Esophagus muscularis mucosa (tissue), 4 donors: ENCODE measurements at places on chromosomes 1 and 21. TPM values are rescaled to one million over a fixed set of nuclear protein-coding genes. Genes with fewer than 3 reads are reported as not detected.

NGF gene
- 7.5 TPM for total RNA-seq

TNNI3K gene
- 4.5 TPM for total RNA-seq

- no peak for DNase-seq
- no peaks in the 10 kb centered on the region for H3K36me3 ChIP-seq
- no peak overlapping the region for H3K27ac ChIP-seq
- no peaks in the 10 kb centered on the region for H3K27me3 ChIP-seq
Observed at GRCh38 chr1:160708801-160709200, 2.8 kb downstream of the CD48 start.

GRCh38 chr1:16018308-16018707 lies 465 bp upstream of the HSPB7 start:
- H3K4me1 ChIP-seq, result peaks cover 81% of the 10 kb centered on the region
- H3K27ac ChIP-seq, result peak overlapping the region; percentile 99
- no peak for DNase-seq
- H3K36me3 ChIP-seq, result no peaks in the 10 kb centered on the region
- H3K4me3 ChIP-seq, result peak overlapping the region; percentile 72
- no peaks in the 10 kb centered on the region for H3K27me3 ChIP-seq

DNA sequence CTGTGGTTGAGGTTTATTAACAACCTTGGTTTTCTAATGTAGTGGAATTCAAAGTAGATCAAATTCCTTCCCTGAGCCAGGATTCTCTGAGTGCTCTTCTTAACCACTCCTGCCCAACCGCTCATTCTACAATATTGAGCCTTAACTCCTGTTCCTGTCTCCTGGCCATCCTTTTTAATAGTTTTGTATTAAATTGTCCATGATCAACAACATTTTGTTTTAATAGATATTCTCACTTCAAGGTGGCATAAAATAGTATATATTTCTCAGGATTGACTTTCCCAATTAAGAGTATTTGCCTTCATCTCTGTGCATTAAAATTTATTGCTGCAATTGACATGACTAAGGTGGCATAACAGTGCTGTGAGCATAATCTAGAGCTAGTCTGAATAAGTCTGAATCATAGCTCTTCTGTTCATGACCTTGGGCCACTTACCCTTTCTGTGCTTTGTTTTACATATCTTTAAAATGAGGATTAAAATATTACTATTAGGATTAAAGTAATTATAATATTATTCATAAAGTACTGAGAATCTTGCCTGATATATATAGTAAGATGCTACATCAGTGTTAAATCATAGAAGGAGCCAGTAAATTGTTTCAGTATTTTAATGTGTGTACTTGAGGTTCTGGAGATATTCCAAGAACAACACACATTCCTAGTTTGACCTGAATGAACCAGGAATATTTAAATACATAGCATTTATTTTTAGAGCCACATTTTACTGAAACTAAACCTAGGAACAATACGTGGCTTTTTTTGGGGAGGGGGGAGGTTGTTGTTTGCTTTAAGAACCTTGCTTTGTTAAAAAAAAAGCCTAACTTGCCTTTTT lies 76.4 kb downstream of the ADGRL2 start:
- H3K36me3 ChIP-seq, result no peaks in the 10 kb centered on the region
- no peaks in the 10 kb centered on the region for H3K27me3 ChIP-seq
- H3K4me1 ChIP-seq, result peaks cover 76% of the 10 kb centered on the region
- no peak overlapping the region for H3K27ac ChIP-seq
- no peak overlapping the region for H3K4me3 ChIP-seq
- DNase-seq, result no peak

- H3K36me3 ChIP-seq, result peaks cover 9% of the 10 kb centered on the region
- no peak overlapping the region for H3K27ac ChIP-seq
- peaks cover 62% of the 10 kb centered on the region for H3K4me1 ChIP-seq
- no peak overlapping the region for H3K4me3 ChIP-seq
- no peak for DNase-seq
- no peaks in the 10 kb centered on the region for H3K27me3 ChIP-seq
Observed at GRCh38 chr21:32389337-32390015, 3.3 kb downstream of the URB1 start.

DNA sequence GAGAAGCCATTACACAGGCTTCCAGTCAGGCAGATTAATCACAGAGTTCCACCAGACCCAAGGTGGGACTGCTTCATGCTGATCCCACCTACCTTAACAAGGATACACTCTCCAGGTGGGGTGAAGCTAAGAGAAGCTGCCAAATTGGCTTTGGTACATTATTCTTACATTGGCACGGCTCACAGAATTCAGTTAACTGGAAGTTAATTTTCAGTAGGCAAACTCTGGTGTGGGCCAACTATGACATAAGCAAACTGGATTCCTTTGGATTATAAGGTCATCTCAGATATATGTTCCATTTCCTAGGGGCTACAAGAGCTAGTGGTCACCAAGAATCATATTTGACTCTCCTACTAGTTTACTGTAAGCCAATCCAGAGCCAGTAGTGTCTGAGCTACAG lies 448.8 kb upstream of the BEND5 start:
- no peaks in the 10 kb centered on the region for H3K36me3 ChIP-seq
- DNase-seq, result no peak
- no peak overlapping the region for H3K4me3 ChIP-seq
- H3K4me1 ChIP-seq, result no peaks in the 10 kb centered on the region
- no peaks in the 10 kb centered on the region for H3K27me3 ChIP-seq

DNA sequence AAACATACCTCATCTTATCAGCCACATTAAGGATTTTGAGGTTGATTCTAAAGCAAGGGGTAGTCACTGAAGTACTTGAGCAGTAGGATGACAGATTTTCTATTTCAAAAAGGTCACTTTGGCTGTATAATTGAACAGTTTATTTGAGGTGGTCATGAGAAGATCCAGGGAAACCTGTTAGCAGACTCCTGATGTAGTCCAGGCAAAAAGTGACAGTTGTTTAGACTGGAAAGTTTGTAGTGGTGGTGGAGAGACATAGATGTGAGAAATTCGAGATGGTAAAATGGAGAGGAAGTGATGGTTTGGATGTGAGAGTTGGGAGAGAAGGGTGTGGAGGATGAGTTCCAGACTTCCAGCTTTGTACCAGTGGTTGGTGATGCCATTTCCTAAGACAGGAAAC lies 7.5 kb downstream of the FAM163A start:
- DNase-seq, result no peak
- H3K27me3 ChIP-seq, result no peaks in the 10 kb centered on the region
- H3K36me3 ChIP-seq, result no peaks in the 10 kb centered on the region
- H3K4me3 ChIP-seq, result no peak overlapping the region
- peaks cover 6% of the 10 kb centered on the region for H3K4me1 ChIP-seq

- peaks cover 10% of the 10 kb centered on the region for H3K27me3 ChIP-seq
- H3K4me1 ChIP-seq, result no peaks in the 10 kb centered on the region
- H3K4me3 ChIP-seq, result no peak overlapping the region
- H3K27ac ChIP-seq, result no peak overlapping the region
- DNase-seq, result no peak
Observed at GRCh38 chr1:39590546-39590945, 14.0 kb upstream of the PABPC4 start.

DNA sequence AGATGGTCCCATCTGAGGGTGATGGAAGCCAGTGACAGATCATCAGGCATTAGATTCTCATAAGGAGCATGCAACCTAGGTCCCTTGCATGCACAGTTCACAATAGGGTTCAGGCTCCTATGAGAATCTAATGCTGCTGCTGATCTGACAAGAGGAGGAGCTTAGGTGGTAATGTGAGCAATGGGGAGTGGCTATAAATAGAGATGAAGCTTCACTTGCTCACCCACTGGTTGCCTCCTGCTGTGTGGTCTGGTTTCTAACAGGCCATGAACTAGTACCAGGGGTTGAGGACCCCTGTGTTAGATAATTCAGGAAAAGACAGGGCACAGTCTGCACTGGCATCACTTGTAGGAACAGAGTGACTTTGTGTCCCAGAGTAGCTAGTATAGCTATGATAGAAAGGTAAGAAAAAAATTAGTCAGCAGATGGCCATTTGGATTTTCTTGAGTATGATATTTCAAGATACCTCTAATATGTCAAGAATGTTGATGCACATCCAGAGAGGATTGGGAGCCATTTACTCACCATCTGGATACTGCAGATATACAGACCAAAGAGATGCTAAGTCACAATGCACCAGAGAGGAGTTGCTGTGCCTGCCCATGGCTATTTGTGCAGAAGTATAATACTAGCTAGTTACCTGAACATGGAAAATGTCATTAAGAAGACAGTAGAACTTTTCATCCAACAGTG lies 53.6 kb downstream of the ADCY10 start:
- H3K4me1 ChIP-seq, result no peaks in the 10 kb centered on the region
- no peaks in the 10 kb centered on the region for H3K36me3 ChIP-seq
- H3K4me3 ChIP-seq, result no peak overlapping the region

DNA sequence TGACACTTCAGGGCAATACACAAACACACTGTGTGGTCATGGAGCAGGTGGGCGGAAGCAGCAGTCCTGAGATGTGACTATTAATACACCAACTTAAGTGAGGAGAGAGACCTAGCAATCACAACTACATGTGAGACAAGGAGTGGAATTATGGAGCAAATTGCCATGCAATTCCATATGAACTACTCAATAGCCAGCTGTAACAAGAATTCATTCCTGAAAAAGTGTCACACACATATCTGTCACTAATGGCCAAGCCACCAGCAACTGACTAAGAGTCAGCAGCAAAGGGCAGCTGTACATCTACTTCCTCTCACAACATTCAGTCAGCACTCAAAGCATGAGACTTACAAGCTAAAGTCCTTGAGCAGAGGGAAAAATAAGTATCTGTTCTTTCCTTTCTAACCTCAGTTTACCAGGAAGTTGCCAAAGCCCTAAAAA lies 46.2 kb downstream of the GPR3 start:
- H3K36me3 ChIP-seq, result no peaks in the 10 kb centered on the region
- H3K4me3 ChIP-seq, result no peak overlapping the region
- H3K27me3 ChIP-seq, result no peaks in the 10 kb centered on the region
- H3K4me1 ChIP-seq, result peaks cover 79% of the 10 kb centered on the region
- peak overlapping the region; percentile 77 for H3K27ac ChIP-seq
- no peak for DNase-seq

DNA sequence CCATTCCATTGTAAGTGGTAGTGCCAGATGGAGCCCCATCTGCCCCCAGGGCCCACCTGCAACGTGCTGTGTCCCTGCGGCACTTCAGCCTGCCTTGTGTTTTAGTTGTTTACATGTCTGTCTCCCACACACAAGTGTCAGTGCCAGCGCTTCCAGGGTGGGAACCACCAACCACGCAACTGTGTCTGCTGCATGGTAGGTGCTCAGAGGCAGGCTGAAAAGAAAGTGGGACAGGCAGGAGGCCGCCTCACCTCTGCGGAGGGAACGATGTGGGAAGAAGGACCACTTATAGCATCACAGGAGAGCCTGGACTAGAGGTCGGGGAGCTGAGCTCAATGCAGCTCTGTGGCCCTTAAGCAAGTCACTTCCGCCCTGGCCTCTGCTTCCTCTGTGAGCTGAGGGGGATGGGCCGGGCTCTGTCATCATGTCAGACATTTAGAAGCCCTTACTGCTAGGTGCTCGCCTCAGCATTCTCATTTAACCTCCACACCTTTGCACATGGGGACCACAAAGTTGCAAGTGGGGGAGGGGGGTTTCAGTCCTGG lies 17.9 kb downstream of the SLC9A1 start:
- no peak overlapping the region for H3K4me3 ChIP-seq
- H3K36me3 ChIP-seq, result no peaks in the 10 kb centered on the region
- H3K4me1 ChIP-seq, result peaks cover 49% of the 10 kb centered on the region
- H3K27me3 ChIP-seq, result no peaks in the 10 kb centered on the region

ACADM gene
- 68.1 TPM for total RNA-seq

GRCh38 chr1:87887100-87887499 lies 558.4 kb downstream of the LMO4 start:
- no peaks in the 10 kb centered on the region for H3K4me1 ChIP-seq
- no peak overlapping the region for H3K27ac ChIP-seq
- H3K36me3 ChIP-seq, result no peaks in the 10 kb centered on the region
- H3K27me3 ChIP-seq, result no peaks in the 10 kb centered on the region

FCER1A gene
- total RNA-seq, result 8.3 TPM

DNA sequence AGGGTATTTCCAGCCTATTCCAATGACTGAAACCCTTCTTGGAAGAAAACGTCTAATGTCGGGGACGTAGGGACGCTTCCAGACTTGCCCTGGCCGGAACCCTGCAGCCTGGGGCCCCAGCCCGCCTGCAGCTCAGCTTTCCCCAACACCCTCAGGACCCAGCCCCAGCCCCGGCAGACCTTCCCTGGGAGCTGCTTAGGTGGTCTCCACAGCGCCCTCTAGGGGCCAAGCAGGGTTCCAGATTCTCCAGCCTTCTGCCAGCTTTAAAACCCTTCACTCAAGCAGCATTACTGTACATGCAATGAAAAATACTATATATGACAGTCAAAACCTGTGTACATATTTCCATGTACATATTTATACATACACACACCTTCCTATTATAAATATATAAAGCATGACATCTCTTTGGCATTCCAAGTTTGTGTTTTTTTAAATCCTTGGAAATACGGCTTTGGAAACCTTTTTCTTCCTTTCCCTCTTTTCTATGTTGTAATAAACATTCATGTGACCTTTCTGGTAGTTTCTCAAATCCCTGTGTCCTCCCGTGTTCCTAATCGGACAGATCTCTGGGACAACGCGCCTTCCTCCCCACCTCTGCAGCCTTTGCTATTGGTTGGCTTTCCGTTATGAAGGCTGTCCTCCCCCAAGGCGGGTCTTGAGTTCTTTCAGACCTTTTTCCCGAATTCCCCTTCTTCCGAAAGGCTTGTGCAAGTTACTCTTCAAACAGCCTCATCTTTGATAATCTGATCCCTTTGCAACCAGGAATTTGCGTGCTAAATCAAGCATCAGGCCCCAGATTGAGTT lies 60.3 kb downstream of the STUM start:
- no peaks in the 10 kb centered on the region for H3K36me3 ChIP-seq
- no peak for DNase-seq
- H3K4me1 ChIP-seq, result peaks cover 34% of the 10 kb centered on the region
- no peak overlapping the region for H3K4me3 ChIP-seq
- no peak overlapping the region for H3K27ac ChIP-seq

SYT2 gene
- total RNA-seq, result not detected

GRCh38 chr1:202860744-202861419 lies 28.1 kb downstream of the RABIF start:
- H3K27ac ChIP-seq, result peak overlapping the region; percentile 55
- no peak for DNase-seq
- peaks cover 8% of the 10 kb centered on the region for H3K4me1 ChIP-seq
- no peaks in the 10 kb centered on the region for H3K27me3 ChIP-seq
- H3K4me3 ChIP-seq, result peak overlapping the region; percentile 73
